ENCODE measurements at places on chromosomes 12 and 14.

GRCh38 chr12:25764409-25764808 is 194.1 kb upstream of the RASSF8 start:
- no peak for DNase-seq

GRCh38 chr12:89073027-89073398 is 279.3 kb downstream of the DUSP6 start:
- no peak for DNase-seq

GRCh38 chr12:119666226-119666795 is 1.6 kb upstream of the PRKAB1 start:
- no peak for DNase-seq

DNA sequence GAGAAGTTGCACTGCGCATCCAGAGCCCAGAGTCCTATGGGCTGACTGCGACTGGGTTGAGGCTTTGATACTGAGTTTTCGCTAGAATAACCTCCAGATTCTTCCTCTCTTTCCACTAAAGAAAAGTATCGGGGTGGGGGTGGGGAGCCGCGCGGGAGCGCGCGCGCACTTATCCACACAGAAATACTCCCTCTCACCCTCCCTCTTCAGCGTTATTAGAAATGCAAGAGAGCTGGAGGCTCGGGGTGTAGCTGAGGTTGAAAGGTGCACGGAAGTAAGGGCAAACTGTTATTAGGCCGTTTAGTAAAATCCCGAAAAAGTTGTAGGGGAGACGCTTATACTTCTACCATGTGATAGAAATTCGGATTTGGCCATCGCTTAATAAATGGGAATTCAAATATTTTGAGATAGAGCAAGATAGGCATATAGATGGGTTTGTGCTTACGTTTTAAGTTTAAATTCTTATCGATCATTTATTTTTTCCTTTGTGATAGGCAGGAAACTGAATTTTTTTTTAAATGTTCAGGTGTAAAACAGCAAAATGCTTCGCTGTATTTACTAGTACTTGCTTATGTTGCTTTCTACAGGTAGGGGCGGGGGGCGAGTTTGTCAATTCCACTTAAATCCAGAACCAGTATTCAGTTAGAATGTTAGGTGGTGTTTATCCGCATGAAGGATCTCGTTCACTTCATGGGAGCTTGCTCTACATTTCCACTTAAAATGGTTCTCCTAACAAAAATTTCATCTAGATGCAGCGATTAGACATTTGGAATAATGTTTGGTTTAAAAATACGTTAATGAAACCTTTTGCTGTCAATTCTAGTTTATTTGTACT is 1.1 kb downstream of the ARHGAP5 start:
- peak; percentile 34 for DNase-seq

- no peak for DNase-seq
These were observed 362.3 kb upstream of the NOVA1 start for GRCh38 chr14:26959972-26960660.

DNA sequence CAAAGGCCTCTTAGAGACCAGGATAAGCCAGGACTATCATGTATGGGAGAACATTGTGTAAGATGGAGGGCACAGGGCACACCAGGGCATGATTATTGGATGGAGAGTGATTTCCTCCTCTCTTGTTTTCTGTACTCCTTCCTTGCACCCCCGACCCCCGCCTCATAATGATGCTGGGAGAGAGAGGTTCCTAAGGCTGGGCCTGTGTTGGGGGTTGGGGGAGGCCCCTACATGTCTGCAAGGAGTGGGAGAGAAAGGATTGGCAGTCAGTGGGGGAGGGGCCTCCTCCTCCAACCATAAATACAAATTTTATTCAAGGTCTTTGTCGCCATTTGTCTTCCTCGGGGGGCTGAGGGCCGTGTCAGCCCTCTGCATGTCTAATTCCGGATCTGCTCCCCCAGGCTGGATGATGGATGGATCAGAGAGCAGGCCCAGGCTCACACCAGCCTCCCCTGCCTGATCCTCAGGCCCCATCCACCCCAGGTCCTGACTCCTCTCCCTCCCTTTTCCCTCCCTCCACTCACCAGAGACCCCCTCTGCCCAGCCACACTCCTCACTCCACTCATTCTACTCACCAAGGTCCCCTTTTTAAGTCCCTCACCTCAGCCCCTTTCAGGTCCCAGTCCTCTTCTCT is 2.0 kb upstream of the C1QL4 start:
- no peak for DNase-seq

DNA sequence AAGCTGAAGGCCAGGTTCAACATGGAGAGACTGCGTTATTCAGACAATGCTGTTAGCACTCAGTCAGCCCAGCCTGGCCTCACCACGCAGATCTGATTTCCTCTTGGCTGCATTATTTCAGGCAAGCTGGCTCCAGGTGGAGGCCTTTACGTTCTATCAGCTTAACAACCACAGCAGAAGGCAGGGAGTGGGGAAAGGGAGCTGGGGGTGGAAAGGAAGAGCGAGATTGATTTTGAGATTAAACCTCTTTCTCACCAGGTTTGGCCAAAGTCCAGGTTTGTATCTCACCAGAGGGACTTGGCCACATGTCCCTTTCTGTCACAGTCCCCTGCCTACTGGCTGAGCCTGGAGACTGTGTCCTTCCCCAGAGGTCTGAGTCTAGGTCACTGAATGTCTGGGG is 543.7 kb upstream of the TMEM132C start:
- DNase-seq, result no peak

GRCh38 chr12:91023326-91024004 is 18.7 kb upstream of the EPYC start:
- DNase-seq, result no peak

DNA sequence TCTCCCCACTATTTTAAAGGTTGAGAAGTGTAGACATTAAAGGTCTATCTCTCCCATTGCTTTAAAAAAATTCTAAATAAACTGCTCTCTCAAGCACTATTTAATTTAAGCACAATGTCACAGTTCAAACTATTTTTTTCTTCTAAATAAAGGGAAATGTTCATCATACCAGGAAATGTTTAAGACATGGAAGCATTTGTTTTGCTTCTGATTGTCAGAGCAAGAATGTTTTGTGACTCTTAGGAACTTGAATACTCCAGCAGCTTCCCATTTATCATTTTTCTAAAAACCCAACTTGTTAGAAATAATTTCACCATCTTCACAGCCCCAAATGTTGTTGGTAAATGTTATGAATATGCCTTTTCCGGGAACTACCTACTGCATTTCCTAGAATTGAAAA is 121.8 kb upstream of the NTF3 start:
- DNase-seq, result no peak

- no peak for DNase-seq
These were observed 4.3 kb downstream of the DIP2B start for GRCh38 chr12:50508970-50509663.

DNA sequence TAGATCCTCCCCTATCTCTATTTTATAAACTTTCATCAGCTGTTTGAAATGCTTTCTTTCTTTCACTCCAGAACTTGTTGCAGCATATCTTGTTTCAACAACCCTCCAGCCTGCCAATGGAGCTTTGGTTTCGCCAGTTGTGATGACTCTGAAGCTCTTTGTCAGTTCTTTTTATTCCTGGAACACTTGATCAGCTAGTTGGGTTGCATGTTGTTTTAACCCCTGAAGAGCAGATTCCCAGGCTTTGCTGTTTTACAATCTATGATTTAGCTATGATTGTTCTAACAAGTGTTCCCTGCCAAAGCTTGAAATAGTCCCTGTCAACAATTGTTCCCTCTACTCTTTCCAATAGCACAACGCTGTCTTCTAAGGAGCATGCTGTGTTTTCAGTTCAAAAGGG is 50.6 kb upstream of the FUT8 start:
- no peak for DNase-seq

- no peak for DNase-seq
These were observed 158.0 kb downstream of the SLC5A8 start for GRCh38 chr12:101051901-101052550.

GRCh38 chr14:84087986-84088531 is 1441.9 kb upstream of the FLRT2 start:
- no peak for DNase-seq

- no peak for DNase-seq
These were observed 35.8 kb downstream of the FBXO34 start for GRCh38 chr14:55306938-55307589.

DNA sequence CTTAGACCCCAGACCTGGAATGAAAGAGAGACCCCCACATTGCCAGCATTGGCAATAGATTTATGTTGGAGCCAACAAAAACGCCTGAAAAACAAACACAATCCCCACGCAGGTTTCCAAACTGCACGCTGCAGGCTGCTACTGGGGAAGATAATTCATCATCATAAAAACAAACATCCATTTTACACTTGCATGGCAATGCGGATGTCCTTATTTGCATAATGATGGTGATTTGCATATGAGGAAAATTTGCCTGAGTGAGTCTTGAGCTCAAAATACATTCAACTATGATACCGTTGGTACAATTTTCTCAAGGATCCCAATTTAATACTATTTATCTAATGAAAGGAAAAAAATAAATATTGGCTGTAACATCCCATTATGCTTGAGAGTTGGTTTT is 33.6 kb upstream of the TMEM132D start:
- no peak for DNase-seq

DNA sequence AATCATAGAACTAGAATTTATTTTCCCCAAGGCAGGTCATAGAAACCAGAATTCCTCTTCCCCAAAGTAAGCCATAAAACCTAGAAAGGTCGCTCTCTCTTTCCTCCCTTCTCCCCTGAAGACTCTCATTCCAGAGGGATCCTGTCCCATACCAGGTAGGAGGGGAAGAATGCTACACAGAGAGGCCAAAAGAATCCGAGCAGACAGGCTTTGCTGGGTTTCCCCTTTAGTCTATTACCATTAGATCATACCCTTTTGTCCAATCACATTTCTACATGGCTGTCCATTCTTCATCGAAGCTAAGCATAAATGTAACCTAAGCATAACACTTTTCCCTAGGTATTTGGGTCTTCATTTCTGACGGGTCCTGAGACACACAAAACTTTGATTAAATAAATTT is 204.5 kb downstream of the SPTSSA start:
- DNase-seq, result no peak

- no peak for DNase-seq
These were observed 5.9 kb downstream of the KLRG1 start for GRCh38 chr12:8995021-8995775.

GRCh38 chr12:1212526-1212925 is 221.5 kb downstream of the ERC1 start:
- no peak for DNase-seq

DNA sequence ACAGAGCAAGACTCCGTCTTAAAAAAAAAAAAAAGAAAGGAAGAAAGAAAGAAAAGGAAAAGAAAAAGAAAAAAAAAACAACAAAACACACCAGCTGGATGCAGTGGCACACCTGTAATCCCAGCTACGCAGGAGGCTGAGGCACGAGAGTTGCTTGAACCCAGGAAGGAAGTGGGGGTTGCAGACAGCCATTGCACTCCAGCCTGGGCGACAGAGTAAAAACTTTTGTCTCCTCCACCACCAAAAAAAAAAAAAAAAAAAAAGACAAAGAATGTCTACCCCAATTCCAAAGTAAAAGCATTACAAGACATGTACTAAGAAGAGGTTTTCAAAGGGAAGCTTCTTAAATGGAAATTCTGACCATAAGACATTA is 53.4 kb downstream of the HNRNPC start:
- DNase-seq, result no peak

- DNase-seq, result no peak
These were observed 40.1 kb upstream of the WNK1 start for GRCh38 chr12:712172-712863.

DNA sequence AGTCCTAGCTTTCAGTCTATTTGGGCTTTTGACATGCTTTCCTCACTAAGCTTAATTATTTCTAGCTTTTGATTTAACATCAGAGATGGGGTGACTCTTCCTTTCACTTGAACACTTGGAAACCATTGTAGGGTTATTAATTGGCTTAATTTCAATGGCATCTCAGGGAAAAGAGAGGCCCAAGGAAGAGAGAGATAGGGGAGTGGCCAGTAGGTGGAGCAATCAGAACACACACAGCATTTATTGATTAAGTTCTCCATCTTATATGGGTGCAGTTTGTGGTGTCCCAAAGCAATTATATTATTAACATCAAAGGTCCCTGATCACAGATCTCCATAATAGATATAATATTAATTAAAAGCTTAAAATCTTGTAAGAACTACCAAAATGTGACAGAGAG is 1466.1 kb upstream of the SEL1L start:
- no peak for DNase-seq

DNA sequence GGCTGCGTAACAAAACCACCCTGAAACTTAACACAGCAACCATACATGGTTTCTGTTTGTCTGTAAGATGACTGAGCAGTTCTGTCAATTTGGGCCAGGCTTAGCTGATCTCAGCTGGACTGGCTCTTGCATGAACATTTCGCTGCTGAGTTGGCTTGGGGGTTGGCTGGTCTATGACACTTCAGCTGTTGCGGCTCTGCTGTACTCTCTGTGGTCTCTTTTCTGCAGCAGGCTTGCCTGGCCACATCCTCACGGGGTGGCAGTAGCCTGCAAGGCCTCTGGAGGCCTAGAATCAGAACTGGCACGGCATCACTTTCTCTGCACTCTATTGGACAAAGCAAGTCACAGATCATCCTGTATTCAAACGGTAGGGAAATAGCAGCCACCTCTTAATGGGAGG is 216.2 kb downstream of the BCL11B start:
- peak; percentile 63 for DNase-seq

- DNase-seq, result peak; percentile 78
These were observed 1.4 kb upstream of the CCDC88C start for GRCh38 chr14:91419044-91419397.

DNA sequence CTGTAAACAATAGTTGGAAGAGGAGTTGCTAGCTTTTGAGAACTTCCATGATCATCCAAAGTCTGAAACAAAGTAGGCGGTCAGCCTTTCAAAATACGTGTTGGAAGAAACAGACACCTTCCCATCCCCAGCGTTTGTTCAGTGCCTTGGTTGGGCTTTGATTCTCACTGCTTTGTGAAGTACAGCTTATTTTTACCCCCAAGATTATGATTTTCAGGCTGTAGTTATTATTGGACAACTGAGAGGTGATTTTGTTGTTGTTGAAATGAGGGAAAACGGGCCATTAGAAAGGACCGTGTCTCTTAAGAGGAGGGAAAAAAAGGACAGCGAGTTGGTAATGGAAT is 921 bp upstream of the CEP83 start:
- no peak for DNase-seq

GRCh38 chr14:63904724-63905123 is 51.9 kb downstream of the SYNE2 start:
- no peak for DNase-seq

- no peak for DNase-seq
These were observed 466.9 kb downstream of the FUT8 start for GRCh38 chr14:65879248-65880009.

DNA sequence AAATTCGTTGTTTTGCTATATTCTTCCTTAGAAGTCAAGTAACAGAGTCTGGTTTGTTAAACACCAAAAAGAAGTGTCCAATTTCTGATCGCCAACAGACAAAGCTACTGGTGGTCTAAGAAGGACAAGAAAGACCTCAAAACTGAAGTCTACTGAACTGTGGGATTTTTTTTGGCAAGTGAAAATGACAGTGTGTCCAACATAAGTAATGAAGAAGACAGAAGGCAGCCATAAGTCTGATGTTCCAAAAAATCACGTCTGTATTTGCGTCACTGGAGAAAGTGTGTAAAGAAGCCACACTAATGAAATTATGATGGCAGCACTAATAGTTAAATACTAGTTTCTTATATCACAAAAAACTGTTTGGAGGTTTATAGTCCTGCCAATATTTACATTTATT is 32.6 kb downstream of the WASHC3 start:
- no peak for DNase-seq

- DNase-seq, result no peak
These were observed 263.1 kb downstream of the LRIG3 start for GRCh38 chr12:58657190-58657589.

Measured in CD4-positive, alpha-beta T cell treated with Interleukin-10 for 1 hour (primary cell).